Stimulated activated CD8-positive, alpha-beta memory T cell treated with anti-CD3 and anti-CD28 coated beads, Interleukin-15, amount 100 ng/mL, for 24 hours (primary cell): ENCODE measurements at places on chromosomes 1 and 21.

- DNase-seq, result no peak
Observed at GRCh38 chr1:192497214-192497794, 78.3 kb upstream of the RGS1 start.

DNA sequence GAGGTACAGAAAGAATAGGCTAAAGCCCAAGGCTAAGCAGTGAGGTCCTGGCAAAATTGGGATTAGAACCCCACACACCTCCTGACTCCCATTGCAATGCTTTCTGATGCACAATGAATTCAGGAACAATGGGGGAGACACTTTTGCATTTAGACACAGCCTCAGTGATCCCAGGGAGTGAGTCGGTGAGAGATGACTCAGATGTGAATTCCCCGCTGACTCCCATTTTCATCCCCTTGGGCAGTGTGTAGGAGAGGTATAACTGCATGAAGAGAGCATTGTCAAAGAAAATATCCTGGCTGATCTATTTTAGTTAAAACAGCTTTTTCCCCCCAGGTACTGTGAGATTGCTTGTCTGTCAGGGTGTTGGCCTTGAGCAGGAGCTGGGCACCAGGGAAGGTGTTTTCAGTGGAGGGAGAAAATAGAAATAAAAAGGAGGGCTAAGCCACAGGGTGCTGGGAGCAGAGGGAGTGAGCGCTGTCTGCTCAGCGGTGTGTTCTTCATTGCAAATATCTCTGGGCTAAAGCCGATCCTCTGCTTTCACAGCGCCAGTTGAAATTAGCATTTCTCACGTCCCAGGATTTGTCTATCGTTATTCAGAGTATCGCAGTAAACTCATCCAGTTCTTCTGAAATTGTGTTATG, 247.7 kb upstream of the PTBP2 start:
- no peak for DNase-seq

DNA sequence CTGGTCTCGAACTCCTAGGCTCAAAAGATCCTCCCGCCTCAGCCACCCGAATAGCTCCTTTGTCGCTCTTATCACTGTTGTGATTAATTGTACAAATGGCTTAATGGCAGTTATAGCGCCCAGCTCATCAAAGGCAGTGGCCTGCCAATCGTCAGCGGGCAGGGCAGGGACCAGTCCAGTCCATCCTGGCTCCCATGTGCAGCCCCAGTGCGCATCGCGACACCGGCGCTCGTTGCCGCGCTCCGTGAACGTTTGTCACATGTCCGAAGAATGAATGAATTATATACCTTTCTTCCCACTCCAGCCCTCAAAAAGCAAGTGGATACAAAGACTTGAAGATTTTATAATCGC, 18.4 kb downstream of the MTX1 start:
- DNase-seq, result no peak

DNA sequence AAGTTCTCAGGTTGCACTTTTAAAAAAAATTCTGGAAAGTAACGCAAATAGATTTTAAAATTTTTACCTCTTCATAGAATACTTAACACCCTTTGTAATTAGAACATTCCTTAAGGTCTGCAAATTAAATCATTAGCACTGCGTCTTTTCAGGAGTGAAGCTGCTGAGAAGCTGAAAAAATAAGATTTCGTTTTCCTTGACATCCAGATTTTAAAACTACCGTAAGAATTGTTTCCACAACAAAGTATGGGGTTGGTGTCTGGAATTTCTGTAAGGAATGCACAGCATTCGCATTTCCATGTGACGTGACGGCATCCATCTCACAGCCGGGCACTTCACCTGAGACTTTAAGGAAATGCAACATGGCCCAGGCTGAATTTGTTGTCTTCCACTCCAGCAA, 76.3 kb upstream of the COX20 start:
- no peak for DNase-seq

DNA sequence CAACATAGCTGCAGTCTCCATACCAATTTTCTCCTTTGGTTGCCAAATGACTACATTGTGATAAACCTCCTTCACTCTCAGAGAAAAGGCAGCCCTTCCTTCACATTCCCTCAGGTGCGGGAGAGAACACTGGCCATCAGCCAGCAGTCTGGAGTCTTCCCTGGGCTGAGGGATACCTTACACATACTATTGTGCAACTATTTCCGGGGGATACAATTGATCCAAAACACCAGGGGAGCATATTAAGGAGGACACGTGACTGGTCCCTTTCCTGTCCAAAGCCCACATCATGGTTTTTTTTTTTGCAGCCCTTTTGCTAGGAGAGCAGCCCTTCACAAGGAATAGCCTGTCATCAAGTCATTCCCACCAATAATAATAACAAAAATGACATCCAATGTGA, 172.1 kb upstream of the ZRANB2 start:
- no peak for DNase-seq
